ENCODE measurements at places on chromosomes 5 and 9. TPM values are rescaled to one million over a fixed set of nuclear protein-coding genes. Genes with fewer than 3 reads are reported as not detected.

DNA sequence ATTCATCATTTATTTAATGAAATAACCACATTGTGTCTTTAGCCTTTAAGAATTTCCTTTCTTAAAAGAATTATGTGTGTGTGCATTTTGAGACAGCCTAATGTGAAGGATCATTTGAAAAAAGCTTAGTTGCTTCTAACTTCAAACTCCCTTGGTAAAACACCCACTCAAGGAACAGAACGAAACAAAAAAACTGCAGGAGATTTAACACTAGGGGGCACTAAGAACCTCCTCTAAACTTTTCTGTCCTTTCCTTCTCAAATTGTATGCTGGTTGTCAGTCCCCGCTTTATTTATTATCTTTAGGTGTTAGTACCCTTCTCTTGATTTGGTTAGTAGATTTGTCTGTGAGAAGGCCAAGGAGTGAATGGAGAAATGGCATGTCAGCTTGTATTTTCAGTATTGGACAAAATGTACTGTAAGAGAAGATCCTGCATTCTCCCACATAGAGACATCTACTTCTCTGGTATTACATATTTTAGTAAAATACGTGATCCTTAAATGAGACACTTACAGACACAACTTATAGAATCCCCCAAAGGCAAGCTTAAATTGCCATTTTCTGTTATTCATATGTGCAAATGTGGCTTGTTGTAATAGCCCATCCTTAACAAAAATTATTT is 229.7 kb downstream of the MRPS30 start:
- DNase-seq = no peak

Gene OMD
- polyA plus RNA-seq = not detected

DNA sequence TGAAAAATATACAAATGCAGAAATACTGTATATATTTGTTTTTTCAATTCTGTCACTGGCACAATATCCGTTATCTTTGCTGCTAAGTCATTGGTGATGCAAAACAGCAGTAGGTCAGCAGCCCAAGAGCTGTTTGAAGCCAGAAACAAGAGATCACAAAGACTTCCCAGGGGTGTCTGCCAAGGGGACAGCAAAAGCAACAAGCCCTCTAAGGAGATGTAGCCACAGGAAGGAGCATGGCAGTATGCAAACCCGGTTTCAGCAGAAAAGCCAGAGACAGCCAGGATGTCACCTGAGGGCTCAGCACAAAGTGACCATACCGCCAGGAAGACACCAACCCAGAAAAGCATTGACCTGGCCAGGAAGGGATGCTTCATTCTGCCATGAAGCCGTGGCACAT is 241.5 kb downstream of the ARRDC3 start:
- DNase-seq = no peak

Gene CARD9
- 0.17 TPM for polyA plus RNA-seq

Gene FST
- polyA plus RNA-seq = 236 TPM

Gene FOXD4
- 0.16 TPM for polyA plus RNA-seq

DNA sequence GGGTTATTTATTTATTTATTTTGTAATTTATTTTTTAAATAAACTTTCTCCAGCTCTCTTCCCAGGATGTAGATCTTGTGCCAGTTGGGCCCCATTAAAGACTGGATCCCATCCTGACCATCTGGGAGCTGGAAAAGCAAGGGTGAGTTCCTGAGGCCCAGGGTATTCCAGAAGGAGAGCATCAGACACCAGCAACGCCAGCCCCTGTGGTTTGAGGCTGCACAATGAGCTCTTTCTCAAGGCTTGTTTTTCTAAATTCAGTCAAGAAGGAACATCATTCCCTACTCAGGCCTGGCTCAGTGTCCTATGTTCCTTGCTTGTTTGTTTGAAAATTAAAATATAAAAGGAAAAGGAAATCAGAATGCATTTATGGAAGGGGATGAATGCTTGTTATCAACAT is 313.3 kb downstream of the EBF1 start:
- no peak for DNase-seq

GRCh38 chr9:23622396-23622795 is 203.6 kb downstream of the ELAVL2 start:
- no peak for DNase-seq

GRCh38 chr5:73351593-73351992 is 97.0 kb downstream of the FOXD1 start:
- no peak for DNase-seq

- no peak for DNase-seq
Measured at GRCh38 chr9:108772301-108772894, 83.4 kb downstream of the ACTL7B start.

DNA sequence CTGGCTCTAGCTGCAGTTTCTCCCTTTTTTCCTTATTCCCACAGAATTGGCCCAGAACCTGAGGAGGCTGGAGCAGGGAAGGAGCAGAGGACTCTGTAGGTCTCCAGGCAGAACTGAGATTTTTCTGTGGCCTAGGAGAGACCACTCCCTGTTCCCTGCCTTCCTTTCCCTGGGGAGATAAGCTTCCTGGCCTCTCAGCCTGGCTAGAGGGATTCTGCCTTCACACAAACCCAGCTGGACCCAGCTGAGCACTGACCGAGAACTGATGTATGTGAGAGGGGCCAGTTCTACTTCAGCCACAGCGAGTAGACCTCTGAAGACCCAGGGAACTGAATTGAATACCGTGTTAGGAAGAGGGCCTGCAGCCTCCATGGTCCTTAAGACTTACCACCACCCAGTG is 48.0 kb downstream of the RUSC2 start:
- no peak for DNase-seq

GRCh38 chr9:88173378-88173999 is 35.2 kb upstream of the SPATA31C2 start:
- DNase-seq = peak; percentile 32

Gene FAM200C
- 1.1 TPM for polyA plus RNA-seq

Gene SURF2
- 58.5 TPM for polyA plus RNA-seq

- peak; percentile 38 for DNase-seq
Measured at GRCh38 chr9:126705767-126706697, 92.3 kb downstream of the LMX1B start.

Gene GARIN3
- polyA plus RNA-seq = not detected

Data from foreskin keratinocyte (primary cell).